Umbilical cord (tissue), 2 donors: ENCODE measurements at places on chromosomes 6 and 20. TPM values are rescaled to one million over a fixed set of nuclear protein-coding genes. Genes with fewer than 3 reads are reported as not detected.

- DNase-seq, result no peak
Measured at GRCh38 chr6:3252861-3253596, 5.7 kb upstream of the PSMG4 start.

RAB44 gene
- not detected for total RNA-seq

DNA sequence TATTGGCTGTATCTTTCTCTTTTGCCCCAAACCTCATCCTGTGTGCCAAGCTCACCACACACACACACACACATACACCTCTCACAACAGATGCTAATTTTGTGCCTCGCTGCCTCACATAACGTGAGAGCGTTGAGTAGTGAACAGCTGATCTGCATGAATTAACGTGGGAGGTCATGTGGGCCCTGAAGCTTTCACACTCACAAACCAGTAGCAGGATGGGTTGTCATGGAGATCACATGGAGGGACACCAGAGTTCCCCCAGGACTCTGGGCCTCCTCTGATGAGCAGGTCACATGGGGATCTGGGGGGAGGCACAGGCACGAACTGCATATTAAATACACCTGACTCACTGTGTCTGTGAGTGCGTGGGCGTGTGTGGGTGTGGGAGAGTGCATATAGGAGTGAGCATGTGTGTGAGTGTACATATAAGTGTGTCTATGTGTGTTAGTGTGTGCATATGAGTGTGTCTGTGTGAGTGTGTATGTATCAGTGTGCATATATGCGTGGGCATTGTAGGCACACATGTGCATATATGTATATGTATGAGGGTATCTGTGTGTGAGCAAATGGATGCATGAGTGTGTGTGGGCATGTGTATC is 62.7 kb upstream of the SULF2 start:
- no peak for DNase-seq

GRCh38 chr20:16556301-16556700 is 16.9 kb downstream of the KIF16B start:
- no peak for DNase-seq
